A549 treated with dexamethasone at 1 μM for 4 hours (cell line): ENCODE measurements at places on chromosomes 3 and 15. TPM values are rescaled to one million over a fixed set of nuclear protein-coding genes. Genes with fewer than 3 reads are reported as not detected.

The MGLL gene
- total RNA-seq = 59.3 to 81.4 TPM (median 68.7 TPM) in 5 replicates

The RNF111 gene
- total RNA-seq = 17.2 to 32.4 TPM (median 27.4 TPM) in 5 replicates

The AADAC gene
- 9.0 to 12.4 TPM (median 11.0 TPM) in 5 replicates for total RNA-seq

The GPR149 gene
- total RNA-seq = not detected in 5 replicates

The AMT gene
- 0.14 to 0.37 TPM (median 0.22 TPM) in 5 replicates for total RNA-seq

The ISLR gene
- total RNA-seq = 0.33 to 0.52 TPM (median 0.35 TPM) in 5 replicates

The HIGD2B gene
- total RNA-seq = 0.10 TPM in 1 of 5 replicates, not detected in the others

The XCR1 gene
- total RNA-seq = not detected in 5 replicates

The TMEM207 gene
- not detected in 5 replicates for total RNA-seq

The TRPM1 gene
- total RNA-seq = not detected in 5 replicates

The BTLA gene
- total RNA-seq = 0.14 TPM in 1 of 5 replicates, not detected in the others

The XYLB gene
- 2.8 to 5.1 TPM (median 4.3 TPM) in 5 replicates for total RNA-seq

The ESYT3 gene
- 0.36 to 0.79 TPM (median 0.52 TPM) in 5 replicates for total RNA-seq

The GOLGA8Q gene
- 0.09 to 0.17 TPM in 2 of 5 replicates, not detected in the others for total RNA-seq

The SERINC4 gene
- 0.06 to 0.15 TPM (median 0.09 TPM) in 5 replicates for total RNA-seq

The MKRN2OS gene
- not detected in 5 replicates for total RNA-seq

The GP5 gene
- 0.02 to 0.04 TPM in 2 of 5 replicates, not detected in the others for total RNA-seq
